ENCODE measurements at places on chromosomes 1 and 21.

DNA sequence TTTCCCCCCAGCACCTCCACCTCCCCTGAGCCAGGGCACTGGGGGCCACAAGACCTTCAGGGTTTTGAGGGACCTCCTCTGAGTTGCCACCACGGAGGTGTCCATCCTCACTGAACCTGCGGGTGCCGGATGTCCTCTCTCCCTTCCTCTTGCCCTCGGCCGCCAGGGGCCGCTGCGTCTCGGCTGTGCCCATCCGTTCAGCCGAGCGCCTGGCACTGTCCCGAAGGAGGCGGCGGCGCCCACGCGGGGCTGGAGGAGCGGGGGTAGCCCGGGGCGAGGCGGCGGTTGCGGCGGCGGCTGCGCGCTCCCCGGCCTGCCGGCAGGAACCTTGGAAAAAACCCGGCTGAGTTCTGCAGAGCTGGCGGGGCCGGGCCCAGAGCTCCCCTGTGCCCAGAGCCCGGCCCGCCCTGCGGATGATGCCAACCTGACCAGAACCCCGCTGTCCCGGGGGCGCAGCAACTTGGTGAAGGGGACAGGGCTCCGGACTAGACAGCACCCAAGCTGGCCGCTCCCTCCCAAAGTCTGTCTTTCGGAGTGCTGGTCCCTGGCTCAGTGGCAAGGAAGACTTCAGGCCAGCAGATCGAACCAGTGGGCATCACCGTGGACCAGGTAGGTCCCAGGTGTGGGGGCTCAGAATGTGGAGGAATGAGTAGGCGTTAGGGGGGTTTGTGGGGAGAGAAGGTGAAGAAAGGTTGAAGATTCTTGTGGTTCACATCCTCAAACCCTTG is 3.7 kb upstream of the PPM1J start:
- peak; percentile 34 for DNase-seq

- peak; percentile 77 for DNase-seq
These were observed 44.1 kb upstream of the TSPAN2 start for GRCh38 chr1:115133440-115133839.

GRCh38 chr1:199449221-199449620 is 578.3 kb upstream of the NR5A2 start:
- DNase-seq: no peak

DNA sequence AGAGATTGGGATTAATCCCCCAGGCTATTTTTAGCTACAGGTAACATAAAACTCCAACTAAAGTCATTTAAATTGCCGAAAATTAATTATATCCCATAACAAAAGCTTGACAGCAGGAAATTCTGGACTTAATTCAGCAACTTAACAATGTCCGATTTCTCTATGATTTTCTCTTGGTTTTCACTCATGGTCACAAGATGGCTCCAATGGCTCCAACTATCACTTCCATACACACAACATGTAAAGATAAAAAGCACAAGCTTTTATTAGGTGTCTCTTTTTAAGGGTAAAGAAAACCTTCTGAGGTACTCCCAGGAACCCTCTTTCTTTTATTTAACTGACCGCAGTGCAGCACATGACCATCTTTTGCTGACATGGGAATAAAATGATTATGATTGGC is 363.5 kb upstream of the PTBP2 start:
- no peak for DNase-seq

DNA sequence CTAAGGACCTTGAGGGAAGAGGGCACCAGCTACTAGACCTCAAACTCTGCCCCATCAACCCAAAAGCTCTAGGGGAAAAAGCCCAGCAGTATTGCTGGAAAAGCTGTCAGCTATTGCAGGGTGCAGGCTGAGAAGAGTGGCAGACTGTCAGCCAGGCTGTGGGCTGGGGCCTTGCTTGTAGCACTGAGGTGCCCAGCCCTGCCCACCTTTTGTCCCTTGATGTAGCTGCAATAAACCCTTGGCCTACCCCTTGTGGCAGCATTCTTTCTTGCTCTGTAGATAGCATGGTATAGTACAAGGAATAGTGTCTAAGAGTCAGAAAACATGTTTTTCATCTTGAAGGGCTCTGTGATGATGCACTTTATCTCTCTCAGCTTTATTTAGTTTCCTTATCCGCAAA is 39.4 kb downstream of the CDC14A start:
- no peak for DNase-seq

GRCh38 chr1:111030590-111030989 is 66.9 kb upstream of the LRIF1 start:
- peak; percentile 51 for DNase-seq

DNA sequence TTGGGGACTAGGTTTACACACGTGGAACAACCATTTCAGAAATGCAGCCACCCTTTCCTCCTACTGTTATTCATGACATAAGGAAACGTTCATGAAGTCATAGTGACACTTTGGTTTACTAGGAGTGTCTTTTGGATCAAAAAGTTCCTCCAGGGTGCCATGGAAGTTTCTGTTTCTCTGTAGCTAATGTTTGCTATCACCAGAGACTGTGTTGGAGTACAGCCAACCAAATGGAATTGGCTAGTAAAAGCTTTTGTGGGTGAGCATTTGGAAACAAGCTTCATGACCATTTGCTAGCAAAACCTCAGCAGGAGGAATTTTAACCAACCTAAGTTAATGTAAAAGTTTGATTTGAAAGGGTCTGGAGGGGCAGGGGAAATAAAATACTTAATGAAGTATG is 43.9 kb upstream of the ADGRL2 start:
- peak; percentile 38 for DNase-seq

GRCh38 chr1:942411-942821 is 16.6 kb downstream of the NOC2L start:
- peak; percentile 20 for DNase-seq

GRCh38 chr1:58727364-58727763 is 27.5 kb upstream of the MYSM1 start:
- DNase-seq: peak; percentile 84

- no peak for DNase-seq
These were observed 65.9 kb upstream of the SIPA1L2 start for GRCh38 chr1:232695621-232696385.

DNA sequence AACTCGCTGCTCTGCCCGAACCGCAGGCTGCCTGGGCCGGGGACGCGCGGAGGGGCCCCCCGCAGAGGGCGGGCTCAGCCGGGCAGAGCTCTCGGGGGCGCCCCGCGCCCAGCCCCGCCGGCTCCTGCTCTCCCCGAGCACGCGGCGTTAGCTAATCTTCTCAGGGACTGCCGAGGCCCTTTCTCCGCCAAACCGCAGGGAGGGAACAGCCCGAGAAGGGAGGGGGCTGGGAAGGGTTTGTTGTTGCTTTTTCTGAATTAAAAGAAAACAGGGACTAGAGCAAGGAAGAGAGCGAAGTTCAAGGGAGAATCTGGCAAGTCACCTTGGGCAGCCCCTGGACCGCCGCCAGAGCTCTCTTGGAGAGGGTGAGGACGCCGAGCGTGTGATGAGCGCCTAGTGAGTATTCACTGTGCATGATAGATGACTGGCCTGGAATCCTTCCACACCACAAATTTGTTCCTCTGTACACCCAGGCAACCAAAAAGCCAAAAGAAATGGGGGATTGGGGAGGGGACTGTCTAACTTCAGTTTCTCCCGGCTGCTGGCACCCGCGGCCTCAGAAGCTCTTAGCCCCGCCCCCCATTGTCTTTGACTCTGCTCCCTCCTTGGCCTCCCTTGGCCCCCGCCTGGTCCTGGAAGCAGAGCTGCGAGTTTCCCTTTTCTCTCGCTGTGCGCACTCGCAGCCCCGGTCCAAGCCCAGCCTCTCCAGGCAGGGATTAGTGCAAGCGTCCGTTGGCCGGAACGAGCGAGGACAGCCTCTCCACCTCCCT is 19.7 kb upstream of the LMX1A start:
- DNase-seq: peak; percentile 77

DNA sequence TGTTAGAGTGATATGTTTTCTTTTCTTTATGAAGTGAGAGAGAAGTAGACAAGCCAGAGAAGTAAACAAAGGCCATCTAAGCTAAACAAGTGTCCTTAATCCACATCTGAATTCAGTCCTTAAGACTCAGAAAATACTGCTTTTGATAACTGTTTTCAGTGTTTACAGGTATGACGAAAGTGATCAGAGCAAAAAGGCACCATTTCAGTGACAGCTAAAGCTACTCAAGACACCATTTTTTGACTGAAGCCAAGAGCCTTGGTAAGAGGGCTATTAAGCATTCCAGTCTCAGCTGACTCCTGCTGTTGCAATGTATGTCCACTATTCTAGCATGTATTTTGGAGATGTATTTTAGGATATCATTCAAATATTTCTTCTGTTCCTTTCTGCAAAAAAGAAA is 4.1 kb downstream of the KMO start:
- DNase-seq: no peak

- DNase-seq: no peak
These were observed 73.8 kb upstream of the MORC3 start for GRCh38 chr21:36246080-36246631.

DNA sequence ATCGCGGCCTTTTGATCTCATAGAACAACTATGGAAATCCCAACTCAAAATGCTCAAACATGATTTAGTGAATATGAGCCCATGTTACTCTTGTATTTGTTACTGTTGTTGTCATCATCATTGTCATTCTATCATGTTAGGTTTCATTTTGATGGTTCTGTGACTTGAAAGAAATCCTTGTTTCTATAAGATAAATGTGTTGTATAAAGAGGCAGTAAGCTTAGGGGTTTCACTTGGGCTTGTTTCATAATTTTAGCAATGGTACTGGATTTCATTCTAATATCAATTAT is 15.3 kb upstream of the GBP5 start:
- DNase-seq: no peak

GRCh38 chr1:244154508-244154871 is 103.4 kb downstream of the ZBTB18 start:
- no peak for DNase-seq

GRCh38 chr1:212515329-212515760 is 82.6 kb downstream of the NENF start:
- DNase-seq: no peak

DNA sequence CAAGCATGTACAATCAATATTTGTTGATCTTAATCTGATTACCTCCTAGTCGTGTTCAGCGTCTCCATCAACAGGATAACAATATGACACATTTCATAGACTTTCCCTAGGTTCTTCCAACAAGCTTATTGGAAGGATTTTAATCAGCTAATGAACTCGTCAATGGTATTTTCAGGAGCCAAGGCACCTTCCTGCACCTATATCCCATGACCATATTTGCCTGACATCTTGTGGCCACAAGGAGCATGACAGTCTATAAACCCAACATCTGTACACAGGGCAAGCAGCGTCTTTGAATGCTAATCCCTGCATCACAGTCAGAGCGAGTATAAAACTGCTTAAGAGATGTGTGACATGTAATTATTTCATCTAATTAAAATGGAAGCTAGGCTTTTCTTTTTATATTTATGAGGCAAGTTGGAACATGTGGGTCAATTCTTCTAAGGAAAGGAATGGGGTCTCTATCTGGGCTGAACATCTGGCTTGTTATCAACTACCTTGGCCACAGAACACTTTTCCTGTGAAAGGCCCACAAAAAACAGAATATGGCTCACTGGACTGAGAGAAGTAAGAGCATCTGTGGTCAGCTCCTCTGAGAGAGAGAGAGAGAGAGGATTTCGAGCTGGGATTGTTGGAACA is 388.8 kb downstream of the NTNG1 start:
- DNase-seq: peak; percentile 63

GRCh38 chr1:23419180-23419579 is 5.4 kb downstream of the TCEA3 start:
- DNase-seq: no peak

DNA sequence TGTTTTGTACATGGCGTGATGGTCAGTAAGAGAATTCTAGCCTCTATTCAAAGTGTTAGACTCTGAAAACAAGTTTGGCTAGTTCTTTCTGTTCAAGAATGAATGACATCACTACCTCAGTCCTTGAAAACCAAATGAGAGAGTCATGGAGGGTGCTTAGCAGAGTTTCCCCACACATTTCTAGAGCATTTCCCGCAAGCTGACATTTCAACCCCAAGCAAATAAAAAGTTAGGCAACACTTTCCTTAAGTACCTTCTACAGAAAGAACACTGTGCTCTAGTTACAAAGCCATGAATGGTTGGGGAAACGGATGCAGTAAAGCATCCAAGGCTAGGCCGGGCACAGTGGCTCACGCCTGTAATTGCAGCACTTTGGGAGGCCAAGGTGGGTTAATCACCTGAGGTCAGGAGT is 47.9 kb upstream of the SLC44A3 start:
- peak; percentile 54 for DNase-seq

- no peak for DNase-seq
These were observed 593 bp downstream of the ST6GALNAC3 start for GRCh38 chr1:76075188-76075489.

GRCh38 chr1:246099570-246099969 is 407.5 kb downstream of the SMYD3 start:
- no peak for DNase-seq

DNA sequence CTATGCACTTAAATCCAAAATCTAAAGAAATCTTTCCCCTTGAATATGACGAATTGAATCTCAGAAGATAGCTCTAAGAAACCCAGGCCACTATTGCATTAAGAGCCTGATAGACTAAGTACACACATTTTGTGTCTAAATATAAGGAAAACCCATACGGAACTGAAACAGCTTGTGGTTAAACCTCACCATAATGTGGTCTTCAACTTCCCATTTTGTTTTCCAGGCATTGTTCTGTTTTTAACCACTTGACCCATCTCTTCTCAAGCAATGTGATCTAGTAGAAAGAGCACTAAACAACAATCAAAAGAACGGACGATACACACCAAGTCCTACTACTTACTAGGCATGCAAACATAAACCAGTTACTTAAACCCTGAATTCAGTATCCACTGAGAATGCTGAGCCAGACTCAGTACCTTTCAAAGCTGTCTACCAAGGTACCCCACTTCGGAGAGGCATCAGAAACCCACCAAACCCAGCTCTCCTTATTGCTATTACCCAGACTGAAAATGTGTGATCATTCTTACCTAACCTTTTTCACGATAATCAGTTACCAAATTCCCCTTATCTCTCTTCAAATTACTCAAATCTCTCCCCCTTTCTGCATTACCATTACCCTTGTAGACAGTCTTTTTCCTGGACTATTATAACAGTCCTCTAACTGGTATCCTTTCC is 12.8 kb downstream of the OTUD7B start:
- no peak for DNase-seq

GRCh38 chr21:36704958-36705678 is 6.2 kb downstream of the SIM2 start:
- no peak for DNase-seq

- no peak for DNase-seq
These were observed 50.0 kb downstream of the FOXO6 start for GRCh38 chr1:41411229-41411628.

Data from astrocyte of the spinal cord (primary cell).